Hindlimb muscle (tissue), 1 donor: ENCODE measurements at places on chromosomes 7 and 10.
A peak's percentile ranks its signal among the peaks of the same experiment; 100 is the strongest.

DNA sequence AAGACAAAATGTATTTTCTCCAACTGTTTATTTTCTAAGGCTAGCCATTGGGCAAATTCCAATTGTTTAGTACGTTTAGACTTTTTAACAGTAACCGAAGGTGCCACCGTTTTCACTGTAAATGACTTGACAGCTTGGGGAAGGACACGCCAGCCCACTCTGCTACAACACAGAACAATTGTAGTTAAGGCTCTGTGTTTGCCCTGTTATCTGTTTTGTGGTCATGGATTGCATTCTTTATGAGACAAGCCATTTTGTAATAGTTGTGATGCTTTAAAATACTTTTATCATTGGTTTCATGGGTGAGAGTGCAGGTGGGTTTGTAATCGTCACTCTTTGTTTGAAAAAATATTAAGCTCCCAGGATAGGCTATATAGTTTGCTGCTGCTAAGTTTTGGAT lies 6.6 kb upstream of the PITRM1 start:
- DNase-seq = no peak

GRCh38 chr7:50860174-50860573 lies 77.5 kb upstream of the GRB10 start:
- DNase-seq = no peak

DNA sequence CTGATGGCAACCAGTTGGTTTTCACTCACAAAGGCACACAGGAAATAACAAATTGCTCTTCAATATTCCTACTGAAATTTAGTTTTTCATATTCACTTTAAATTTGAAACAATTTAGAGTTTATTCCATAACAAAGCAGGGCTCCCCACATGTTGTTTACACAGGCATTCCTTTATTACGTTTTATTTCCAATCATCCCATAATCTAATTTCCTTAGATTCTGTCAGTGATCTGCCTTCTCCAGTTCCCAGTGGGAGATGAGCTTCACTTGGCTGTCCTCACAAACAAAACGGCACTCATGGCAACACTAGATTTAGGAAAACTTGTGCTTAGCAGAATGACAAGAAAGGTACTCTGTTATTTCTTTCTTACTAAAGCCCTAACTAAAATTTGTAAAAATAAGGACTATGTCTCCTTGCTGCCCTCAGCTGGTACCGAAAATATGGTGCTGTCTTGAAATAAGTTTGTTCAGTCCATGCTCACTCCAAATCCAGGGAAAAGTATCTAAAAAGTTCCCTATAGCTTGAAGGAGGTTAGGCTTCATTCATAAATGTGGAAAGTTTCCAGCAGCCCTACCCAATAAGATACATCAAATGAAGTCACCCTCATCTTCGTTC lies 23.0 kb downstream of the PHYH start:
- peak; percentile 48 for DNase-seq

GRCh38 chr10:49444349-49444748 lies 48.5 kb upstream of the DRGX start:
- DNase-seq = no peak

GRCh38 chr7:24283554-24283896 lies 465 bp upstream of the NPY start:
- no peak for DNase-seq

DNA sequence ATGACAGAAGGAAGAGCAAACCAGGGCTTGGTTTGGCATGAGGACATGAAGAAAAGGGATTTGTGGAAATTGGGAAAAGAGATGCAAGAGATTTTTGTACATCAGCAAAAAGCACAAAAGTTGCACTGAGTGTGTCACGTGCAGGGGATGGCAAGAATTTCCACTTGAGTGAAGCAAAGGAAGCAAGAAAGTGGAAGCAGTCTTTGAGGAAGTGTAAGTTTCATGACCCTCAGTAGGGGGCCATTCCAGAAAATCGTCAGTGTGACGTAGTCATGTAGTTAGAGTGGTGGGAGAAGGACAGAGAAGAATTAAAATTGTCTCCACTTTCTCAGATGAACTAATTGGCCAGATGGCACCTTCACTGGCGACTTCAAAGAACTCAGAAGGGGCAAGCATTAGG lies 123.3 kb upstream of the FZD1 start:
- no peak for DNase-seq

DNA sequence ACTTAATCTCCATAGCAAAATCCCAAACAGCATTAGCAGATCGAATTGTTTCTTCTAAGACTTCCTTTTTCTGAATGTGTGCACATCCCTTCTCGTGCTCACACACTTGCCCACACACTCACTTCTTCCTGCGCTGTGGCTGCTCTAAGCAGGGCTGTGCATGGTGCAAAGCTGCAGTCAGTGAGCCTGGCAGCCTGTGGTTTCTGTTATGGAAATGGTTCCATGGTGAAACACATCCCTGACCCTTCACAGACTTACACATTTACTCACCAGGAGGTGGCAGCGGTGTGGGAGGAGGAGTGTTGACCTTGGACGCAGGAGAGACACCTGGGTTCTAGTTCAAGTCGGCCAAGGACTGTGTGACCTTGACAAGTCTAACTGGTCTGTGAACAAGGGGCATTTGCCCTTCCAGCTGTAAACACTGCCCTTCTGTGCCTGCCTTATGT lies 24.9 kb downstream of the MTURN start:
- no peak for DNase-seq

GRCh38 chr10:86371116-86371515 lies 4.5 kb upstream of the GRID1 start:
- DNase-seq = no peak

DNA sequence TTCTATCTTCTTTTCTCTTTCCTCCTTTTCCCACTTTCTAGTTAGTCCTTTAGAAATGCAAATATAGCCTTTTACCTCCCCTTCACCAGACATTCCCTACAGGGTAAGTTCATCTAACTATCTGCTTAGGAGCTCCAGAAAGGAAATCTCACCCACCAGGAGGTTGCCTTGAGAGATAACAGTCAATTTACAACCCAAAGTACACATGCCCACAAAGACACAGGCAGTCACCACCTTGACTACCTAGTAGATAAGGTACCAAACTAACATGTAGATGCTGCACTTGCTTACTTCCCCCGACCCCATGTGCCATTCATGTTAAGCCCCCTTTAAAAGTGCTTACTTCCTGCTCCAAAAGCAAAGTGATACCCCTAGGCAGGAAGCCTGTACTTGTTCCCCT lies 12.8 kb upstream of the CREB3L2 start:
- DNase-seq = no peak

- DNase-seq = peak; percentile 66
Measured at GRCh38 chr10:34637418-34637911, 177.6 kb downstream of the PARD3 start.

DNA sequence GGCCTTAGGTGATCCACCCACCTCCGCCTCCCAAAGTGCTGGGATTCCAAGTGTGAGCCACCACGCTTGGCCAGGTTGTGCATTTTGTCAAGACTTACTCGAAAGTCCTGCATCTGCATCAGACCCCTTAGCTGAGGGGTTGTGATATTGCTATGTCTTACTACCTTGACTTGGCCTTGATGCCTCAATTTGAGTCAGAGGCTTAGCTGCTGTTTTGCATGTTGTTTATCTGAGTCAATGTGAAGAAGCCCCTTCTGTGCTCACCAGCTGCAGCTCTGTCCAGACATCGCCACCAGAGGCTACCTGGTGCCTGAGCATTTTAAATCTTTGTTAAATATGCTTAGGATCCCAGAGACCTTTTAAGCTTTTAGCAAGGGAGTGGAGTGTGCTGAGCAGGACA lies 18.1 kb downstream of the UBE2D4 start:
- no peak for DNase-seq

DNA sequence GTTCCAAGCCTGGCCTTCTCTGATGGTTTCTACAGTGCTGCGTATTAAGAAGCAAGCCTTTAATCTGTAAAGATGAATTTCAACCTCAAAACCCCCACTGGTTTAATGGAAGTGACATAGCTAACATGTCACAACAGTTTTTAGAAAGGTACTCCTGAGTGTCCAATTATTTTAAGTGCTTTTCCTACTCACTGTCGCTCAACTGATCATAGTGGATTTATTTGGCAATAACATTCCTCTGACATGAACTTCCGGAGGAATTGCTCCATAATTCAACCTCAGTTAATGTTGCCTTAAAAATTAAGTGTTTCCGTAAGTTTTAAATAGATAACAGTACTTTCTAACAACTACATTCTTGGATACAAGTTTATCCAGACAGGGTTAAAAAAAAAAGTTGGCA lies 57.5 kb downstream of the AGMO start:
- DNase-seq = no peak

DNA sequence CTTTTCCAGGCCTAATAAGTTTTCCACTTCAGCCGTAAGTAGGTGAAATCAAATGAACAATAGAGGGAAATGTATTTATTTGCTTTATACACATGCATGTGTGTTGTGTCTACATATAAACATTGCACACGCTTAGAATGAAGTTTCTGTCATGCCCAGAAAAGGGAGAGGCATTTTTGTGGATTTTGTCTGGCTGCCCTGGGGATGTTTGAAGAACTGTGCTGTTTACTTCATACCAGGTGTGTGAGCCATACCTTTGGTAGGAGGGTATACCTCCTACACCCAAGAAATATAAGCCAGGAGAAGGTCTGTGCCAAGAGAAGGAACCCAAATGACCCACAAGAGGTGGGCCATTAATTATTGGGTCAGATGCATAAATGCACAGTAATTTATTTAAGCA lies 12.8 kb downstream of the GATAD1 start:
- DNase-seq = no peak

- DNase-seq = no peak
Measured at GRCh38 chr10:5434017-5434753, 21.8 kb downstream of the NET1 start.

DNA sequence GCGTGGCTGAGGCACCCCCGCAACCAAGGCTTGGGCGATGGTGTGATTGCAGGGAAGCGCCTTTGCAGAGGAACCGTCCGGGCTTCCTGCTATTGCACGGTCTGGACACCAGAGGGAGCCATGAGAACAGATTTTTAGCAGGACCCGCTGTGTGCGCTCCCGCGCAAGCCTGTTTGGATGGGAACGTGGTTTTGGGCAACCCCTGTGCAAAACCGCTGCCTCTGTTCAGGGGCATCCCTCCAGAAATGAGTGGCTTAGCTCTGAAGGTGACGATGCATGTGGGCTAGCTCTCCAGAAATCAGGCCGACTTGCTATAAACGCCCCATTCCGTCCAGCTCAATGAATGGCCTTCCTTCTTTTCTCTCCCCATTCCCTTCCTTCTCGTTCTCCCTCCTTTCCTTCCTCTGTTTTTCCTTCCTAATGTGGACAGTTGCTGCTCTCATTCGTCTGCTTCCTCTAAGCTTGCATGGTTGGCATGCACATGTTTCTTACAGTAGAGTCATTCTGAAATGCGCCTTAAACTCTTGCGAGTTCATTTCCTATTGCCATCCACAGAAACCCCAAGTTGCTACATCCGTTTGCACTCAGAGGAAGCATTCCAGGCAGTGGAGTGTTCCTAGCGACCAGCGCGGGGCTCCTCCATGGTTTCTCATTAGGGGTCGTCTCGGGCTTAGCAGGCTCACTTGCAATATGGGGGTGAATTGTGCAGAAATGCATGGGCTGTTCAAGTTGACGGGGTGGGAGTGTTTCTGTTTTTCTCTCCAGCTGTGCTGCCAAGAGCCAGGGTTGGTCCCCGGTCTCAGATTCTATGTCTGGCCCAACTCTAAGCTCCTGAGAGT lies 302.5 kb upstream of the GALNT17 start:
- peak; percentile 72 for DNase-seq

DNA sequence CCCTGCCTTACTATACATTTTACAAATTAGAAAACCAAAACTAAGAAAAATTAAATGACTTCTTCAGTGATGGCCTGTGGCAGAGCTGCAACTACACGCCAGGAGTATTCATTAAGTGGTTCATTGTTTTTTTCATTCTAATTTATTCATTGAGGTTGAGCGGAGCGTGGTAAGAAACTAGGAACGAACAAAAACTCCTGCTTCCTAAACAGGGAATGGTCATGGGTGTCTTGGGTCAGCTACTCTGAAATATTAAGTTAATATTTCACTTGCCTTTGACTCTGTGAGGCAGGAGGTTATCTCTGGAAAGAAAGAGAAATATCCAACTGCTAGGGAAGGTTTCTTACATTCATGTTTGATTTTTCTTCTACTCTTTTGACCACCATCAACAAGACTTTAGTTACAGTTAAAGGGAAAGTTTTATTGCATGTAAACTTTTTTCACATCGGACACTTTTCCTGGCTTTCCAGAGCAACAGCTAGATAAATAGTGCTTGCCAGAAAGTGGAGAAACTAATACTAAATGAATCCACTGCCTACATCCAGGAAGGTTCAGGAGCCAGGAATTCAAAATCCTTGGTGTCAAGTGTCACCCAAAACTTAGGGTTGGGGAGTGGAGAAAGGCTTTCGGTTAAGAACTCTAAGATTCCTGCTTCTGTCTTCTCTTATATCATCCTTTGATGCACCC lies 896 bp upstream of the GNG11 start:
- peak; percentile 30 for DNase-seq

GRCh38 chr7:100220586-100221230 lies 959 bp downstream of the PVRIG start:
- no peak for DNase-seq

DNA sequence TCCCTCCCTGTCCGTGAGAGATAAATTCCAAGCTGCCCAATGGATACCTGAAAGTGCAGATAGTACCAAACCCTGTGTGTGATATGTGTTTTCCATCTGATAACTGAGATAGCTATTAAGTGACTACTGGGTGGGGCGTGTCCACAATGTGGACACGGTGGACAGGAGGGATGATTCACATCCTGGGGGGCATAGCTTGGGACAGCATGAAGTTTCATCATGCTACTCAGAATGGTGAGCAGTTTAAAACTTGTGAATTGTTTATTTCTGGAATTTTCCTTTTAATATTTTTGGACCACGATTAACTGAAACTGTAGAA lies 158.6 kb downstream of the CREB5 start:
- DNase-seq = no peak

GRCh38 chr10:29028486-29028885 lies 260.4 kb upstream of the LYZL1 start:
- DNase-seq = no peak

DNA sequence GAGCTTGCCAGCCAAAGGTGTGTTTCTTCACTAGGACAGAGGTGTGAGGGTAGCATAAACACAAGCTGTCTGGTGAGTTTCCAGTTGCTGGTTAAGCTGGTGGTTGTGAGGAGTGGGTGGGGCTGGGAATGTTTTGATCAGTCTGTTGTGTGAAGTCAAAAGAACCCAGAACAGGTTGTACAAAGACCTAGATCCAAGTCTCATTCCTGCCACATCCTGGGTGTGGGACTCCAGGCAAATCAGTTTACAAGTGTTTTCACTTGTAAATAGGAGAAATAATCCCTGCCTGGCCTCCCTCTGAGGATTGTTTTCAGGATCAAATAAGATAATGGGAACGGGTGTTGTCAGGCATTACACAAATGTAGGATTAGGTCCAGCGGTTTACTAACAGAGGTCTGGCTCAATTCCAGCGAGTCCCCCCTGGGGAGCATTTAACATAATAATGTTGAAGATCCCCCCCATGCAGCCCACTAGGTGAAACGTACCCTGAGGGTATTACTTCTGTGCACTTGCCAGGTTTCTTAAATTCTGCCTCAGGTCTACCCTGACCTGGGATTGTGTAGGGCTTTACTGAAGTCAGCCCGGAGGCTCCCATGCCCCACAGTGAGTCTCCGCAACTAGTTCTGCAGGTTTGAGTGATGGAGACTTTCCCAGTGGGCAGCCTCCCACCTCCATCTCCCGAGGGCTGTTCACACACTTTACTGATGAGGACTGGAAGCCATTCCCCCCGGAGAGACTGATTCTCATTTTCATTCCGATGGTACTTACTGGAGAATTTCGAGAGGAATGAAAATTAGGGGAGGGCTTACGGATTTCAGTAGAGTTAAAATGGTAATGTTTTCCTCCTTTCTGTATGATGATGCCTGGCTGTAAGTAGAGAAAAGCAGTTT lies 2.7 kb upstream of the FRAT2 start:
- DNase-seq = no peak
